Aorta (tissue), 5 donors: ENCODE measurements at places on chromosomes 5 and 9. TPM values are rescaled to one million over a fixed set of nuclear protein-coding genes. Genes with fewer than 3 reads are reported as not detected.

Gene SHROOM1
- polyA plus RNA-seq: 11.7 TPM

Gene CATSPER3
- polyA plus RNA-seq: 0.63 TPM

Gene CLK4
- 36.9 TPM for polyA plus RNA-seq

GRCh38 chr5:16580382-16580781 is 36.4 kb downstream of the RETREG1 start:
- DNase-seq: no peak

- no peak for DNase-seq
These were observed 711.2 kb downstream of the PTPRD start for GRCh38 chr9:9901624-9902023.

- no peak for DNase-seq
These were observed 310.4 kb upstream of the ZNF608 start for GRCh38 chr5:125056671-125057485.

GRCh38 chr9:89427621-89428221 is 70.2 kb downstream of the SEMA4D start:
- peak; percentile 31 for DNase-seq
